ENCODE measurements at places on chromosomes 6 and 20.

DNA sequence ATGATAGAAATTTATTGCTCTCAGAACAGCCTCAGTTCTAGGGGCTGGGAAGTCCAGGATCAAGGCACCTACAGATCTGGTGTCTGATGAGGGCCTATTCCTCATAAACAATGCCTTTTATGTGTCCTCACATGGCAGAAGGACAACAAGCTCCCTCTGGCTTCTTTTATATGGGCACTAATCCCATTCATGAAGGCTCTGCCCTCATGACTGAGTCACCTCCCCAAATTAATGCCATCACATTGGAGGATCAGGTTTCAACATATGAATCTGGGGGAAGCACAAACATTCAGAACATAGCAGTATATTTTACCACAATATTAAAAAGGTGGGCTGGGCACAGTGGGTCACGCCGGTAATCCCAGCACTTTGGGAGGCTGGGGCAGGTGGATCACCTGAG lies 58.5 kb upstream of the CCN6 start:
- no peak for DNase-seq

DNA sequence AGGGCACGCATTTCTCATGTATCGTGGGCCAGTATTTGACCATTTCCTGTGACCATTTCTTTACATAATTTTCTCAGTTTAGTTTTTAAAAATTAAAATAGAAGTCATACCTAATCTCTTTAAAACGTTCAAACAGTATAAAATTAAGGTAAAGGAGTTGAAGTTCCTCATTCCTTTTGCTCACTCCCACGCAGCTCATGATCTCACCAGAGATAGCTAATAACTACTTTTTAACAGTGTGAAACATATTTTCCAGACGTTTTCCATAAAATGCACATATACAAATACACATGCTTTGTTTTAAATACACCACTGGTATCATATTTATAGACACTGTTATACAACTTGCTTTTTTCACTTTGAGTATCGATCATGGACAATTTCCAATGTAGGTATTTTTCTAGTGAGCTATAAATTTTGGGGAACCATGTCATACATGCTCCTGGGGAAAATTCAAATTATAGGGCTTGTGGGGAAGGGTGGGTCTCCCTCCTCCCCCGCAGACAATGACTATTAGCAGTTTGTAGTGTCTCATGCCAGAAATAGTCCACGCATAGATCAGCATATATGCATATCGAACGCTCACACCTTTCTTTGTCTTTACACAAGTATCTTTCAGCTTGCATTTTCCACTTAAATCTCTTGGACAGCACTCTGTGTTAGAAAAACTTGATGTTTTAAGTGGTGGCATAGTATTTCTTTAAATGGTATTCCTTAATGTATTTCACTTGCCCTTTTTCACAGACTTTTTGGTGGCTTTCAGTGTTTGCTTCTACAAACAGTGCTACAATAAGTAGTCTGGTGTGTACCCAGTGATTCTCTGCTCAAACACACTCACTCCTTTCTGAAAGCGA lies 145.5 kb upstream of the ZNF217 start:
- no peak for DNase-seq

- no peak for DNase-seq
Measured at GRCh38 chr20:13199279-13199678, 21.8 kb upstream of the ISM1 start.

DNA sequence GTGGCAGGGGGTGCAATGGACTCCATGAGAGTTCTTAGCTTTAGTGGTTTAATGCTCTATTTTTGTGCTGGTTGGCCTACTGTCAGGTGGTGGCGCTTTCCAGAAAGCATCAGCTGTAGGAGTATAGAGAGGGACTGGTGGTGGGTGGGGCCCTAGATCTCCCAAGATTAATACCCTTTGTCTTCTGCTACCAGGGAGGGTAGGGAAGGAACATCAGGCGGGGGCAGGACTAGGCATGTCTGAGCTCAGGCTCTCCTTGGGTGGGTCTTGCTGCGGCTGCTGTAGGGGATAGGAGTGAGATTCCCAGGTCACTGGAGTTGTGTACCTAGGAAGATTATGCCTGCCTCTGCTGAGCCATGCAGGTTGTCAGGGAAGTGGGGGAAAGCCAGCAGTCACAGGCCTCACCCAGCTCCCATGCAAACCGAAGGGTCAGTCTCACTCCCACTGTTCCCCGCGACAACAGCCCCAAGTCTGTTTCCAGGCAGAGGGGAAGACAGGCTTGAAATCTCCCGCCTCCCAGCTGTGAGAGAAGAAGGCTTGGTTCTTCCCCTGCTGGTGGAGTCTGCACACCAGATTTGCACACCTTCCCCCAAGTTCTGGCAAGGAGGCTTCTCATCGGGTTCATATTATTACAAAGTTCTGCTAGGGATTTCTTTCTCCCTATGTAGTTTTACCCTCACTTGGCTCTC lies 46.7 kb upstream of the PKIB start:
- DNase-seq: no peak

- no peak for DNase-seq
Measured at GRCh38 chr20:13333793-13334192, 112.7 kb downstream of the ISM1 start.

DNA sequence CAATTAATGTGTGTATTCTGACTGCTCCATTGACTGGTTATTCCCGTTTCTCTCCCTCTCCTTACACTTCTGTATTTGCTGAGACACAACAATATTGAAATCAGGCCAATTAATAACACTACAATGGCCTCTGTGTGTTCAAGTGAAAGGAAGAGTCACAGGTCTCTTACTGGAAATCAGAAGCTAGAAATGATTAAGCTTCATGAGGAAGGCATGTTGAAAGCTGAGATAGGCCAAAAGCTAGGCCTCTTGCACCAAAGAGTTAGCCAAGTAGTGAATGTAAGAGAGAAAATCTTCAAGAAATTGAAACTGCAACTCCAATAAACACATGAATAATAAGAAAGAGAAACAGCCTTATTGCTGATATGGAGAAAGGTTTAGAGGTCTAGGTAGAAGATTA lies 489.5 kb upstream of the CITED2 start:
- no peak for DNase-seq

DNA sequence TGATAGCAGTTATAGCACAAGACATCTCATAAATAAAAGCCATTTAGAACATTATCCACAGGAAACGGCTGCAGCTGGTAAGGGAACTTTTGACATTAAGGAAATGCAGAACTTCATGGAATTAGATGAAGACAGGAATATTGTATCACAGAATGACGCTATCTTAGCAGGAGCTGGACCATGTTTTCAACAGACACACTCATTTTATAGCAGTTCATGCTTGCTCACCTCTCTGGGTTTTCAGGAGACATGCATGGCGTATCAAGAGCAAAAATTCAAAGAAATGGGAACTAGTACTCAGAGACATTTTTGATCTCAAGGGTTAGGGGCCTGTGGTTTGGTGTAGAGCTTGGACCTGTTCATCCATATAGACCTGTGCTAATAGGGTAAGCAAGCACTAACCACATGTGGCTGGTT lies 125.0 kb downstream of the FYN start:
- DNase-seq: no peak

DNA sequence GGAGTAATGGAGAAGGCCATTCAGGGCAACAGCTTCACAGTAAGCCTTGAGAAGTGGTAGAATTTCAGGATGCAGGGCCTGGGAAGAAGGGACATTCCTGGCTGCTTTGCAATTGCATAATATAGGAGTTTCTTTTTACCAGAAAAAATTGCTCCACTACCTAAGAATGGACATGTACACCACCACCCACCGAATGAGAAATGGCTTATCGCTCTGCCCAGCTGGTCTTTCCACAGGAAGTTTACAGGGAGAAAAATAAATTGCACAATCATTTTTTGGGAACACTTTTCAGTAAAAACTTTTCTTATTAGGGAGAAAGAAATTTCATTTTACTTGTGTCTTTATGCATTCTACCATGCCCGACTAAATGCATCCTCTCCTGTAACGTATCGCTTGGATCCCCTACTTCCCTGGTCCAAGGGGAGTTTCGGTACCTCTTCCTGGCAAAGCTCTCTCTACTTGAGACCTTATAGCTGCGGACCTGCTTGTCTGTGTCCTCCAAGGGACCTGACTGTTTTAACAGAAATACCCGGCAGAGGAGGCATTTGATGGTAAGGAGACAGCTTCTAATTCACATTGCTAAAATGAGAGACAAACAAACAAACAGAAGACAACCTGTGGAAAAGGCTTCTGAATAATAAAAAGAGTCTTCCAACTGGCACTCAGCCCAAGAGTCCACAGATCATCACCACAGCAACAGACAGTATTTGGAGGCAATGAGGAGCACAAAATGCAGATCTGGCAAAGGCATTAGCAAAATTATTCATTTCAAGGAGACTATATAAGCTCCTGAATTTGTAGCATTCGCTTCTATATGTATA lies 54.2 kb downstream of the MAP3K5 start:
- DNase-seq: no peak

DNA sequence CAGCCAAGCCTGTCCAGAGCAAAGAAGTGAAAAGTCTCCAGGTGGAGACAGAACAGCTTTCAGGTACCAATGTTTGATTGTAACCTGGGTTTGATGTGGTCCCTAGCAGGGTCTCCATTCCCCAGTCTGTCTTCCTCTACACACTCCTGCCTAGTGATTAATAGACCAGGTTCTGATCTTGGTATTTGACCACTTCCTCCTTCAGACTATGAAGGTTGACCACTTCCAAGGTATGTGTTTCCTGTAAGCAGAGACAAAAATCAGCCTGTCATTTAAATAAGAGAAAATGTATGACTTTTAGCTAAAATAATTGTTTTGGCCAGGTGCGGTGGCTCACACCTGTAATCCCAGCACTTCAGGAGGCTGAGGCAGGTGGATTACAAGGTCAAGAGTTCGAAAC lies 41.8 kb upstream of the TOP1 start:
- no peak for DNase-seq

GRCh38 chr6:232982-233640 lies 59.2 kb upstream of the DUSP22 start:
- DNase-seq: no peak

GRCh38 chr6:158560836-158561320 lies 987 bp downstream of the TMEM181 start:
- no peak for DNase-seq

DNA sequence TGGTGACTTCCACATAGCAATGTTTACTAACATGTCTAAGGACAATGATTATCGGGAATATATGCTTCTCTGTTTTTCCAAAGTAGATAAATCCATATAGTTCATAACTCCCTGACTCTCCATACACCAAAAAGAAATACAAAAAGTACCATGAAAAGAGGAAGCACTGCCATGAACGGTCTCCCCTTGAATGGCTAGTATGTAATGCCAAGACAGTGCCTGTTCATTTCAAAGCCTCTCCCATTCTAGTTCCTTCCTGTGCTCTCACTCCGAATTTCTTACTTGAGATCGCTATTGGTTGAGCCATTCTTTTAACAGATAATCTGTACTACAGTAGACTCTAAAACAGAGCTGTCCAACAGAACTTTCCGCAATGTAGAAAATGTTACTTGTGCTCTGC lies 54.8 kb upstream of the EDN1 start:
- no peak for DNase-seq

GRCh38 chr20:35285806-35286076 lies 1.2 kb upstream of the EIF6 start:
- DNase-seq: no peak

GRCh38 chr6:11639376-11640235 lies 102.1 kb downstream of the TMEM170B start:
- DNase-seq: no peak

GRCh38 chr6:42429836-42430235 lies 21.9 kb downstream of the TRERF1 start:
- no peak for DNase-seq

GRCh38 chr6:4723383-4723782 lies 52.8 kb upstream of the CDYL start:
- DNase-seq: no peak

- no peak for DNase-seq
Measured at GRCh38 chr20:34164381-34164984, 52.4 kb upstream of the EIF2S2 start.

- no peak for DNase-seq
Measured at GRCh38 chr6:32397252-32397920, 9.6 kb downstream of the BTNL2 start.

- no peak for DNase-seq
Measured at GRCh38 chr6:79702691-79703090, 71.6 kb downstream of the SH3BGRL2 start.

DNA sequence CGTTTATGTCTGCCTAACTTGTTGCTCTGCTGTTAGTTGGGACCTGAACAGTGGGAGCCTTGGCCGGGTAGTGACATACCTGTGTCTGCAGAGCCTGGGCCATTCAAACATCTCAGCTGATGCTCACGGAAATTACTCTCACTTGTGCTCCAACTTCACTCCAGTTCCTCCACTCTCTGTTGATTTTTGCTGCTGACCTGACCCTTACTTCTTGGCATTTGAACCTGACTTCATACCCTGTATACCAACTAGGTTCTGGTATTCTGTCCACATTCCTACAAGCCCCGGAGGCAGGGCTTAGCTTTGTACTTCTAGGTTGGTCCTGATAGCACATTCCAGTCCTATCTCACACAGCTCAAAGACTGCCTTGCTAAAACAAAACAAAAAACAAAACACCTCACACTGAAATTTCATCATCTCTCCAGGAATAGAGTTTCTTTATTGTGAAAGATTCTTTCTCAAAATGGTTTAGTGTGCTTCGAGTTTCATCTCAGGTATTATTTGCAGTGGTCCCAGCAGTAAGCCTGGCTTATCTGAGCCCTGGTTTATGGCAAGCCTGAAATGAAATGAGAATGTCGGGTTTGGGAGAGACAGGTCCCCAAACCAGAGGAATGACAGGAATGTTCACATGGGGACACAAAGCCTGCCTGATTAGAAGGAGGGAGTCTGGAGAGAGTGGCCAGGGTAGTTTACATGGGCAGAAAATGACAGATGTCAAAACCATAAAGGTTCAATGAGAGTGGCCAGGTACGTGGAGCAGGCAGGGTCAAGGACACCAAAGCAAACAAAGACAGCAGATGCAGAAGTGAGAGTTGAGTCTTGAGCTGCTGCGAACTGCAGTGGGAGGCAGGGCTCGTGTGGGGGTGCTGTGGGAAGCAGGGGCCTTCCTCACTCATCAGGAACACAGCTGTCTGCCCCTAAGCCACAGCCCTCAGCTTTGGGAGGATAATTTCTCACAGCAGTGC lies 174.2 kb upstream of the HDAC2 start:
- no peak for DNase-seq

GRCh38 chr20:14664101-14664500 lies 326.7 kb upstream of the FLRT3 start:
- no peak for DNase-seq

DNA sequence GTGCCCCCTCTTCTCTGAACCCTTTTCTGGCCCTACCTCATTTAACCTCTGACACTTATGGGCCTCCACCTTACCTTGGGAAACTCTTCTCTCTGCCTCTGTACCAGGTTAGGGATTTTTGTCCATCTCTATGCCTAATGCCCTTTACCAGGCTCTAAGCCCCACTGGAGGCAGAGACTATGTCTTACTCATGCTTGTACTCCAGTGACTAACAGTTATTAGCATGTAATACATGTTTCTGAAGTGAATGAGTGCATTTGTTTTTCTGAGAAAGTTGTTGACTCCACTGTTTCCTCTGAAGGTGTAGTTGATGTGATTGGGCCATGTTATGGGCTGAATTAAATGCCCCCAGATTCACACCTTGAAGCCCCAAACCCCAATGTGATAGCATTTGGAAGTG lies 234.3 kb downstream of the PACRG start:
- DNase-seq: no peak

GRCh38 chr6:126618639-126619343 lies 278.9 kb downstream of the CENPW start:
- DNase-seq: no peak
